ENCODE measurements at places on chromosomes 7 and 10.

GRCh38 chr10:68112837-68113236, 3.5 kb downstream of the MYPN start:
- DNase-seq = no peak

DNA sequence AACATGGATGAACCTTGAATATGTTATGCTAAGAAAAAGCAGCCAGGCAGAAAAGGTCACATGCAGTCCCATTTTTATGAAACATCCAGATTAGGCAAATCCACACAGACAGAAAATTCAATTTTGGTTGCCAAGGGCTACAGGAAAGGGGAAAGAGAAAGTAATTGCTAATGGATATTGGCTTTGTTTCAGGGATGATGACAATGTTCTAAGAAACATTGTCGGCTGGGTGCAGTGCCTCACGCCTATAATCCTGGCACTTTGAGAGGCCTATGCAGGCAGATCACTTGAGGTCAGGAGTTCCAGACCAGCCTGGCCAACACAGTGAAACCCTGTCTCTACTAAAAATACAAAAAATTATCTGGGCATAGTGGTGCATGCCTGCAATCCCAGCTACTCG, 23.0 kb downstream of the ZNF33B start:
- no peak for DNase-seq

- DNase-seq = no peak
Measured at GRCh38 chr10:52319926-52320325, 5.8 kb downstream of the DKK1 start.

- DNase-seq = no peak
Measured at GRCh38 chr7:37220664-37221063, 228.0 kb downstream of the ELMO1 start.

DNA sequence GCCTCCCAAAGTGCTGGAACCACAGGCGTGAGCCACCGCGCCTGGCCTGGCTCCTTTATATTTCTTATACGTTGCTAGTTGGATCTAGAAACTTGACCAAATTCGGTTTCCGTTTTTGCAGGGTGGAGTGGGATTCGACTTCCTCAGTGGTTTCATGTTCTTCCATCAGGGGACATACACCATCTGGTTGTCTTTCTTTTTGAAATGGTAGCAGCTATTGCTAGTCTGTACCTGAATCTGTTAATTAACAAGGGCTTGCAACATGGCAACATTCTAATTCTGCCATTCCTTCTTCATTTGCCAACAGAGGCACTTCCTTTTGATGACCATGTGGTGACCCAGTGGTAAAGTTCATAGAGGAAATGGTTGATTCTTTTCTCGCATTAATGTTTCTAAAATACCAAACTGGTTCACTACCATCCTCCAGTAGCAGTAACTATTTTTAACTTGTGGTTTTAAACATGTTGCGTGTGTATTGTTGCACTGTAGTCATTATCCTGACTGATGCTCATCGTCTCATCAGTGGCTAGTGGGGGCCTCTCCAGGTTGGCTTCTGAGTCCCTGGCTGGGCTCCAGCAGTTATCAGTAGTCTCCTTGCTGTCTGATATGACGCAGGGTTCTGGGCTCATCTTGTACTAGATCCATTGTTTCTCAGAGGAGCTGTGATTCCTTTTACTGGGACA, 159.2 kb downstream of the RGS10 start:
- no peak for DNase-seq

- no peak for DNase-seq
Measured at GRCh38 chr10:72785409-72785808, 93.5 kb downstream of the MCU start.

DNA sequence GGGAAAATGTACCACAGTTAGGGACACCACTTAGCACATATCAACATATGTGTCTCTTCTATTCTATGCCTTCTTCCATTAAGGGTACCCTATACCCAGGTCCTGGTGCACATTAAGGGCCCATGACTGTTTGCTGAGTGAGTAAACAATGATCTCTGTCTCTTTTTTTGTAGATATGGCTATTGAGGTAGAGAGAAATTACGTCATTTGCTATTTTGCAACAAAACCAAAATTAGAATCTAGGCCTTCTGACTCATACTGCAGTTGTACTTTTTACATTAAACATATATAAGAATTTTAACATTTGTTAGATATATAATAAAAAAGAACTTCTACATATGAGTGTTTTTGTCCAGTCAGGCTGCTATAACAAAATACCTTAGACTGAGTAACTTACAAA, 683.2 kb upstream of the LRRN3 start:
- no peak for DNase-seq

DNA sequence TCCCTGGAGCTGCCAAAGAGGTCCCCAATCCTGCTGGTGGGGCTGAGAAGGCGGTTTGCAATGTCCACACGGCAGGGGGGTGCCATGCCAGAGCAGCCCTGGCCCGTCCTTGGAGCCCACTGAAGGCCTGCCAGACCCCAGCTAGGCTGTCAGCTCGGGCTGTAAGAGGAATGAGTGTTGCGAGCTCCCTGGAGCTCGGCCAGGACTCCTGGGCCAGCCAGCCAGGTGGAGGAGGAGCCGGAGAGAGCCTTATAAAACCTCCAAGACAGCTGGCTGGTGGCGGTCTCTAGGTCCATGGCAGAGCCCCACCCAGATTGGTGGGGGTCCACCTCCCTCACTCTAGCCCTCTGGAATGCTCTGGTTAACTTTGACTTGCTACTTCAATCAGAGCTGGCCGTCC, 55.1 kb upstream of the CALN1 start:
- no peak for DNase-seq

- DNase-seq = no peak
Measured at GRCh38 chr10:121615435-121615793, 17.2 kb upstream of the FGFR2 start.

DNA sequence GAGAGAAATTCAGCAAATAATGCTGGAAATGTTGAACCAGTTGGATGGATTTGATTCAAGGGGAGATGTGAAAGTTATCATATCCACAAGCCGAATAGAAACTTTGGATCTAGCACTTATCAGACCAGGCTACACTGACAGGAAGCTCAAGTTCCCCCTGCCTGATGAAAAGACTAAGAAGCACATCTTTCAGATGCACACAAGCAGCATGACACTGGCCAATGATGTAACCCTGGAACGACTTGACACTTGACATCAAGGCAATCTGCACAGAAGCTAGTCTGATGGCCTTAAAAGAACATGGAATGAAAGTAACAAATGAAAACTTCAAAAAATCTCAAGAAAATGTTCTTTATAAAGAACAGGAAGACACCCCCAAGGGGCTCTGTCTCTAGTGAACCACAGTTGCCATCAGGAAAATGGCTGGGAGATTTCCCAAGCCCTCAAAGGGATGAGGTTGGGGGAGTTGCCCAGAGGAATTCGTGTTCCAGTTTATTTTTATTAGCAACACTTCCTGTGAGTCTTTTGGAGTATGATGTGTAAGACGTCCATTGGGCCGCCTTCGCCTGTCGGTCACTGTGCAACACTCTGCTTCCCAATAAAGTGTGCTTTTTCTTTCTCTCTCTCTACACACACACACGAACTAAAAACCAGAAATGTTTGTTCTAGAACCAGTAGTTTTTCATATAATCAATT, 200.0 kb downstream of the HIBADH start:
- DNase-seq = no peak

DNA sequence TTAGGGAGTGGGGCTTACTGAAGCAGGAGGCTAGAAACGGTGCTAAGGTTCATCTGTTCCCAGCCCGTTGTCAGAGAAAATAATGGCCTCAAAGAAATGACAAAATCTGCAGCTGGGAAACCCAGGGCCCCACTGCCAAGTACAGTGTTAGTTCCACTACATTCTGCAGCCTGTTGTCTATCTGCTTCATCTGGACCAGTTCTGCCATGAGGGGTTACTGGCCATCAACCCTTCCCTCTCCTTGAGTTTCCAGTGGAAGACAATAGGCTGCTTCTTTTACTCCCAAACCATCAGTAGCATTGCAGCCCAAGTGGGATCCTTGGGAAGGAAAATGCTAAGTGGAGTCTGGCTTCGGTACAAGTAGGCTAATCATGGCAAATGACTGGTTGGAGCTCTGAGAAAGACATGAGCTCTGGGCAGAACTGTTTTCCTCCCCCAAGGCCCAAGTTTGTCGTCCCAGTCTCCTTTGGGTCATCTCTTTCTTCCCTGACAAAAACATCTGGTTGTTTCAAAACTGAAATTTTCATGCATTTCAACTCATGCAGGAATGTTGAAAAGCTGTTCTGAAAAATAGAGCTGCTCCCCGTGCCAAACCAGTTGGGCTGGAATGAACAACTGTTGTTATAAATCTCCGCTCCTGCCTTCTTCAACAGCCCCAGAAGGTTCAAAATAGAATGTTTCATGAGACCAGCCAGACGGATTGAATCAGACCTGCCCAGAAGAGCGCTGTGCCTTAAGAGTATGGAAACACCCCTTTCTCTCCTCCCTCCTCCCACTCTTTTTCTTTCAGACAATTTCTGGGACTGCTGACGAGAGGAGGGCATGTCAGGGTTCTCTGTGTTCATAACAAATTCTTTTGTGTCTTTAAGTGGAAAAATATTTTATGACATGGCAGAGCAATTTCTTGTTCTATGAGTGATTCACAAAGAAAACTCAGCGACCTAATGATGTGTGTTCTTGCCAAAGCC, 116.6 kb downstream of the RAB18 start:
- DNase-seq = no peak

- no peak for DNase-seq
Measured at GRCh38 chr7:113986216-113986615, 67.4 kb upstream of the PPP1R3A start.

DNA sequence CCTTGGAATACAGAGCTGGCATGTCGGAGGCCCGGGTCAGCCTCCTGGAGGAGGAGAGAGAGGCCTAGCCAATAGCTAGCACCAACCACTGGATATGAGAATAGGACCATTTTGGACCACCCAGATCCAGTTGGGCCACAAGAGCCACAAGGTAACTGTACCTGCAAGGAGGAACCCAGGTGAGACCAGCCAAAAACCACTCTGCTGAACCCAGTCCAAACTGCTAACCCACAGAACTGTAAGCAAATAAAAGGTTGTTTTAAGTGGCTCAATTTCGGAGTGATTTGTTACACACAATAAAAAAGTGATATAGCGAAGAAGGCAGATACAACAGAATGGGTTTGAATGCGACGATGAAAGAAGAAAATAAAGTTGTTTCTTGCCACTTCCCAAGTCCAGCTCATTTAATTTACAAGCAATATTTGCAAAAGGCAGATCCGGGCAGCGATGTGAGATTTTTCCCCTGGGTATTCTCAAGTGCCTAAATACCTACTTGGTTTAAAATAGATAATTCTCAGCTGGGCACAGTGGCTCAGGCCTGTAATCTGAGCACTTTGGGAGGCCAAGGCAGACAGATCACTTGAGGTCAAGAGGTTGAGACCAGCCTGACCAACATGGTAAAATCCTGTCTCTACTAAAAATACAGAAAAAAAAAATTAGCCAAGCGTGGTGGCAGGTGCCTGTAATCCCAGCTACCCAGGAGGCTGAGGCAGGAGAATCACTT, 23.1 kb downstream of the ZNF467 start:
- no peak for DNase-seq

Data from erythroblast (primary cell).